Activated naive CD8-positive, alpha-beta T cell treated with anti-CD3 and anti-CD28 coated beads, Interleukin-2, amount 10 ng/mL, durations not matched to agents 7 days and 5 days (primary cell): ENCODE measurements at places on chromosomes 3 and 15. TPM values are rescaled to one million over a fixed set of nuclear protein-coding genes. Genes with fewer than 3 reads are reported as not detected.

Gene CTXN2
- not detected for total RNA-seq

Gene PLSCR2
- not detected for total RNA-seq

Gene NANOGP8
- not detected for total RNA-seq

Gene COL8A1
- total RNA-seq: not detected

Gene CCDC33
- not detected for total RNA-seq

Gene GOLGA8M
- total RNA-seq: 11.3 TPM

Gene SRGAP3
- total RNA-seq: 4.9 TPM

Gene REC114
- total RNA-seq: not detected
